EL (cell line): ENCODE measurements at places on chromosomes 3 and 15.

DNA sequence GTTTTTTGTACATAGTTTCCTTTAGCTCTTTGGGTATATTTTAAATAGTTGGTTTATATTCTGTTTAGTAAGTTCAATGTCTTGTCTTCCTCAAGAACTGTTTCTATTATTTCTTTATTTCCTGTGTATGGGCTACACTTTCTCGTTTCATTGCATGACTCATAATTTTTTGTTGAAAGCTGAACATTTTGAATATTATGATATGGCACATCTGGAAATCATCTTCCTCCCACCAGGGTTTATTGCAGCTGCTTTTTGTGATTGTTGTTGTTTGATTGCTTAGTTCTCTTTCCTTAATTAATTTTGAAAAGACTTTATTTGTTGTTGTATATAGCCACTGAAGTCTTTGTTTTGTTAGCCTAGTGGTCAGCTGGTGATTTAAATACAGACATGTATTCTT, 43.8 kb downstream of the LSM3 start:
- peak; percentile 19 for DNase-seq

DNA sequence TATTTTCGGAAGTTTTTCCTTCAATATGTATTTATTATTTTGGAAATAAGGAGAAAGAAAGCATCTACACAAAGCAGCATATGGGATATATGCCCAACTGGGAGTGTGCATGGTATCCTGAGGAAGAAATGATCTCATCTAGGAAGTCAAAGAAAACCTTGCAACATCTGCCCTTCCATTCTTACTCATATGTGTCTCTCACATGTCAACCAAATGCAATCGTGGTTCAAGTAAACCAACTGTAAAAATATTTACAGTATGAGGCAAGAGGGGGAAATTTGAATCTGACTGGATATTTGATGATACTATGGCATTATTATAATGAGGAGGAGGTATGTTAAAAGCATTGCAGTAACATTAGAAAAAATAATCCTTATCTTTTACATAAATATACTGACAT, 3.2 kb upstream of the SCG3 start:
- no peak for DNase-seq

- DNase-seq: no peak
Observed at GRCh38 chr3:135348690-135349089, 553.6 kb downstream of the EPHB1 start.

DNA sequence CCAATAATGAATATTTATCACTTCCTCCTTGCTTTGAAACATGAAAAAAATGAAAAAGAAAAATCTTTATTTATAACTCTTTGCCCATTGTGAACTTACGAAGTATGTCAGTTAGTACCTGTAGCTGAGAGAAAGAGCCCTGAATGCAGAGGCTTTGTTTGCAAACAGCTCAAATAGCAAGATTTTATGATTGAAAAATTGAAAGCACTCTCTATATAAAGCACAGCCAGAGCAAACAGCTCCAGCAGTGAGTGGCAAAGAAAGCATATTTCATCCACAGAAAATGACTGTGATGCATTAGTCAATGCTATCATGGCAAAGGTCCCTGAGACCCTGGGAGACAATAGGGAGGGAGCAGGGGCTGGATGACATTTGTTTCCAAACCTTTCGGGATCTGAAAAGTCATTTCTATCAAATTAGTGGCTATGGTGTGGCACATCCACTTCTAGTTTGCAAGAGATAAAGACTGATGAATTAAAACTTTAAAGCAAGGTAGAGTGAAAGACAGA, 576.1 kb downstream of the OTOL1 start:
- DNase-seq: no peak

DNA sequence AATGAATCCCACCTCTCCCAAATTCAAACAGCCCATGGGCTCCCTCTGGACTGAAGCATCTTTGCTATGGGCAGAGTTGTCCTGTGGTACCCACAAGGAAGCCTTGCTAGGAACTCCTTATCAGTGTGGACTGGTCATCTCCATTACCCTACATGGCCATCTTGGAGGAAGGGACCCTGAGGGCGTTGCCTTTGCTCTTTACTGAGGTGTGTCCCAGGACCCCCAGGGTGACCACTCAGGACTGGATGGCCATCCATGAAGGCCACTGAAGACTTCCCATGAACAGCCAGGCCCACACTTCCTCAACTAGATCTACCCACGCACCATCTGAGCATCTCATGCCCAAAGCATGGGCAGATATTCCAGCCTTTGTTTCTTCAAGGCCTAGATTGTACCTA, 20.0 kb downstream of the RTP3 start:
- DNase-seq: no peak

DNA sequence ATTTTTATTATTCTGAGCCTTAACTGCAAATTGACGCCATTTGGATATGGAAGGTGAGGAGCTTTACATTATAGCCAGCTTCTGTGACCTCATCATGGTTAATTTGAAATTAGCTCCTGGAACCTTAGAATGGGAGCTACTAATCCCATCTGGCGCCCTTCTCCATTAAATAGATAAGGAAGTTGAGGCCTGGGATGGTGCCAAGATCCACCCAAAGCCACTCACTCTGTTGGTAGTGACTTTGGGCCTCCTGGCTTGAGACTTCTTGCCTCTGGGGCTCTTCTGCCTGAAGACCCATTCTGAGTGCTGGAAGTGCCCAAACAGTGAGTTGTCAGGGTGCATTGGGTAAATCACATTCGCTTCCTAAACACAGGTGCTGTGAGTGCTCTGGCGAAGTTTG, 12.0 kb upstream of the HMCES start:
- no peak for DNase-seq

DNA sequence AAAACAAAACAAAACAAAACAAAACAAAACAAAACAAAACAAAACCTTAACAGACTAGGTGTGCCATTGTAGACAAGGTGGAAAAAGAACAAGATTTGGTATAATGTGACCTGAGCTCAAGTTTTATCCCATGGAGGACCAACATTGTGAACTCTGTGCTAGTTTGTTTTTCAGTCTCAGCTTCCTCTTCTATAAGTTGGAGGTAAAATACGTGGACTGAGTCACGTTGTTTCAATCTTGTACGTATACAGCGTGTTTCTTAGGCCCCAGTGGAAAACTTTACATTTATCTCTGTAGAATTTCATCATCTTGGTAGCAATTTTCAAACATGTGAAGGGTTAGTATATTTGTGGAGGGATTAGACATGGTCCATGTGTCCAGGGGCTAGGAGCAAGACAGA, 261.6 kb downstream of the CD47 start:
- no peak for DNase-seq

DNA sequence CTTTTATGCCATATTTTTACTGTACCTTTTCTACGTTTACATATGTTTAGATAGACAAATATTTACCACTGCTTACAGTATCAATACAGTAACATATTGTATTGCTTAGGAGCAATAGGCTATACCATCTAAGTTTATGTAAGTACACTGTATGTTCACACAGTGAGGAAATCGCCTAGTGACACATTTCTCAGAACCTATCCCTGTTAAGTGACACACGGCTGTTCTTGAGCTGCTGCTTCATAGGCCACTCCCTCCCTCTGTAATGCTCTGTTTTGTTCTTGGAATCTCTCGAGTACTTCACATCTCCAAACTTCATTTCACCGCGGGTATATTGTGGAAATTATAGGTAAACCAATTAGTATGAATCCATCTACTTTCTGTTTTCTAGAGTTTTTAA, 13.4 kb upstream of the SELENOT start:
- DNase-seq: no peak

DNA sequence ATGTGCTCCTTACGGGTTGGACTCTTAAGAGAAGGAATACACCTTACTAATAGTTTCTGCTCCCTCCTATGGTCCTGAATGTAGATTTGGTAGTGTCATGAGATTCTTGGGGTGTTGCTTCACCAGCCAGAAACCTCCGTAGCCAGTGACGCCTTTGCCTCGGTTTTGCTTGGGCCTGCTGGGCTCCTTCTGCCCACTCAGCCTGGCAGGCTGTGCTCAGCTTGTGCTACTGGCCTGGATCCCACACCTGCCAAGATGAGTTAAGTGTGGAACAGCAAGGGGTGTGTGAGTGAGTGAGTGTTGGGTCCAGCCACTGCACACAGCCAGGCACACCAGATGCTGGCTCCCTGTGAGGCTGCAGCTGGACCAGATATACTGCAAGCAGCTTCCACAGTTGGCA, 560.1 kb downstream of the NLGN1 start:
- DNase-seq: no peak

GRCh38 chr3:62241279-62241678, 132.1 kb downstream of the FEZF2 start:
- no peak for DNase-seq

DNA sequence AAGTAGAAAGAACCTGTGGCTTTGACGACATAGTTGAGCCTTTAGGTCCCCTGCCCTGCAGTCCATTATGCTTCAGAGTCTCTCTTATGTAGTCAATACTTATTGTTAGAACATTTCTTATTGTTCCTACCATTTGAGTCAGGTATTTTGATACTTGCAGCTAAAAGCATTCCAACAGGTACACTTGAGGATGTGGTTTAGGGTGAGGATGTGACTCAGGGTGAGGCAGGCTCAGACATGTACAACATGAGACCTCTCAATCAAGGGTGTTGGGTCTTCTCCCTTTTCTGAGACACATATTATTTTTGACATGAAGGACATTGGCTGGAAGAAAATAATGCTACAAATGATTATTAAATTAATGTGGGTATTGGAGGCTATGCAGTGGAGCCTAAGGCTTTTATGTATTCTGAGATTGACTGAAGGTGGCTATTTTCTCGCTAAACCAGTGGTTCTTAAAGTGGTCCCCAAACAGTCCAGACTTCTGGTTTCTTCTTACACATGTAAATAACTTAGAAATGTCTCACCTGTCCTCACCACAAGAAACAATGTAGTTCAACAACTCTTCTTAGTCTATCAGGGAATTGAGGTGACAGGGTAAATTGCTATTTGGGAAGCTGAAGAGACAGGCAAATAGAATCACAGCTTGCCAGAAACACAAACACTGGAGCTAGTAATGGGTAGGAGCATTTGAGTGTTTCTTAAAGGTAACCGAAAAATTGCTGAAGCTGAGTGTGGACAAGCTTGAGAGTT, 135.5 kb upstream of the ZPLD1 start:
- no peak for DNase-seq

GRCh38 chr15:34240537-34240936, 15.7 kb downstream of the EMC4 start:
- DNase-seq: no peak

DNA sequence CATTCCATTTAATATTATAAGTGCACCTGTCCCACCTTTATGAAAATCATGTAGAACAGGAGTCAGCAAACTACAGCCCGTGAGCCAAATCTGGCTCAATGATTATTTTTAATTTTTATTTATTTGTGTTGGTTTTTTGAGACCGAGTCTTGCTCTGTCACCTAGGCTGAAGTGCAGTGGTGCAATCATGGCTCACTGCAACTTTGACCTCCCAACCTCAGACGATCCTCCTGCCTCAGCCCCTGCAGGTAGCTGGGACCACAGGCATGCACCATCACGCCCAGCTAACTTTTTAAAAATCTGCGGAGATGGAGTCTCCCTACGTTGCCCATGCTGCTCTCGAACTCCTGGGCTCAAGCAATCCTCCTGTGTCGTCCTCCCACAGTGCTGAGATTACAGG, 42.0 kb downstream of the MYO1E start:
- no peak for DNase-seq

GRCh38 chr3:31219131-31219843, 313.4 kb upstream of the STT3B start:
- DNase-seq: peak; percentile 13

- no peak for DNase-seq
Observed at GRCh38 chr3:148600902-148601765, 96.6 kb upstream of the AGTR1 start.

- no peak for DNase-seq
Observed at GRCh38 chr3:188446766-188447165, 292.8 kb downstream of the LPP start.

DNA sequence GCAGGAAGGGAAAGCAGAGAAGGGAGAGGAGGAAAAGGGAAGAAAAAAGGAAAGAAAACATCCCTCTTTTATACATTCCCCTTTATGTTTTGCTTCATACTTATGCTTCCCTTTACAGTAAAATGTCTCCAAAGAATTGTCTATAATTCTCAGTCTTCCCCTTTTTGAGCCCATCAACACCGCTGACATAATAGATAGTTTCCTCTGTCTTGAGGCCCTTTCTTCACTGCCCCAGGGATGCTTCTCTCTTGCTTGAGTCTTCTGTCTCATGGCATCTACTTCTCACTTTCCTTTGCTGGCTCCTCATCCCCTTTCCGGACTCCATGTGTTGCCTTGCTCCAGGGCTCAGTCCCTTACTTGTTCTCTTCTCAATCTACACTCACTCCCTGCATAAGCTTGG, 99.7 kb upstream of the DAZL start:
- no peak for DNase-seq

DNA sequence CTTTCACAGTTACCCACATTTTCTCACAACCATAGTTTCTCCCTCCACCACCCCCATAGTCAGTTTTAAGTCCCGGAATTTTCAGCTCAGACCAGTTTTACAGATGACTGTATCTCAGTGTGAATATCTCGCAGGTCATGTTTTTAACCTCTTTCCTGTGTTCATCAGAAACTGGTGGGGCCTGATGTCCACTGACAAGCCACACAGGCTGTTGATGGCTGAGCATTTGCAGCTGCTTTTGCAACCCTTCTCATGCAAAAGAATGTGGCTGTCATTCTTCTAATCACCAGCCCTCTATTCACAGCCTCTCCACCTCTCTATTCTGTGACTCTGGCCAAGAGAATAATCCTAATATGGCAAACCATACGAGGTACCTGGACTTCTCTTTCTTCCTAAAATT, 8.5 kb downstream of the GYG1 start:
- DNase-seq: no peak

- no peak for DNase-seq
Observed at GRCh38 chr15:43879386-43880355, 52.9 kb downstream of the WDR76 start.

- DNase-seq: no peak
Observed at GRCh38 chr3:113005611-113006010, 14.8 kb downstream of the GTPBP8 start.

DNA sequence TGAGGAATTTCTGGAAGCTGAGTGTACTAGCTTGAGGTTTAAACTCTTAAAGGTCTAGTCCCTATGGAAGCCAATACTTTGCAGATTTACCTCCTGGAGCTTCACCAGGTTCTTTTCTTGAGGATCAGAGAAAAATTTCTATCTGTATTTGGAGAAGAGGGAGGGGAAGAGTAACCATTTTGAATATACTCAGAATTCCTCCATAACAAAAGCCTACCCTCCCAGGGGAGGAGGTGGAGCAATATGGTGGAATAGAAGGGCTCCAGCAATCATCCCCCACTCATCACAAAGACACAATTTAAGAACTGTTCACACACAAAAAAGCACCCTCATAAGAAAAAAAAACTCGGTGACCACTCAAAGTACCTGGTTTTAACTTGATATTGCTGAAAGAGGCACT, 36.0 kb upstream of the PEX5L start:
- DNase-seq: no peak
